ENCODE measurements at places on chromosomes 1 and 21.

- no peak for DNase-seq
Measured at GRCh38 chr21:42000908-42001307, 9.3 kb downstream of the ZBTB21 start.

DNA sequence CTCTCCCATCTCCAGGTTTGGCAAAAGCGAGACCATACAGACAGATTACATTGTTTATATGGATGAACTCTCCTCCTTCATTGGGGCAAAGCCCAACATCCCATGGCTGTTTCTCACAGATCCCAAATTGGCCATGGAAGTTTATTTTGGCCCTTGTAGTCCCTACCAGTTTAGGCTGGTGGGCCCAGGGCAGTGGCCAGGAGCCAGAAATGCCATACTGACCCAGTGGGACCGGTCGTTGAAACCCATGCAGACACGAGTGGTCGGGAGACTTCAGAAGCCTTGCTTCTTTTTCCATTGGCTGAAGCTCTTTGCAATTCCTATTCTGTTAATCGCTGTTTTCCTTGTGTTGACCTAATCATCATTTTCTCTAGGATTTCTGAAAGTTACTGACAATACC lies 26.4 kb downstream of the FMO3 start:
- no peak for DNase-seq

DNA sequence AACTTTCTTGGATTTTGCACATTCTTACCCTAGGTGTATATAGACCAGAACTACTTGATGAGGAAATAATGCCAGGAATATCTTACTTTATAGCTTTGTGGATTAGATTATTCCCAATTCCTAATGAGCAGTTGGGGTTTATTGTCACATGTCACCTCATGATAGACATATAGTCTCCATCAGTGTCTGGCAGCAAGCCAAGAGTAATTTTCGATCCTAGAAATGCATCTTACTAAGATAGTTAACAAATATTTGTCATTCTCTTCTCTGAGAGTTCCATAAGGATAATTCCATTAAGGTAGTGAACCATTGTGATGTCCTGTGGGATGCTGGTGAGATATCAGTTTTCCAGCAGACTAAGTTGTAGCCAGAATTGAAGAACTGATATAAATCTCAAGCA lies 1282.9 kb upstream of the B3GALT2 start:
- DNase-seq, result no peak

DNA sequence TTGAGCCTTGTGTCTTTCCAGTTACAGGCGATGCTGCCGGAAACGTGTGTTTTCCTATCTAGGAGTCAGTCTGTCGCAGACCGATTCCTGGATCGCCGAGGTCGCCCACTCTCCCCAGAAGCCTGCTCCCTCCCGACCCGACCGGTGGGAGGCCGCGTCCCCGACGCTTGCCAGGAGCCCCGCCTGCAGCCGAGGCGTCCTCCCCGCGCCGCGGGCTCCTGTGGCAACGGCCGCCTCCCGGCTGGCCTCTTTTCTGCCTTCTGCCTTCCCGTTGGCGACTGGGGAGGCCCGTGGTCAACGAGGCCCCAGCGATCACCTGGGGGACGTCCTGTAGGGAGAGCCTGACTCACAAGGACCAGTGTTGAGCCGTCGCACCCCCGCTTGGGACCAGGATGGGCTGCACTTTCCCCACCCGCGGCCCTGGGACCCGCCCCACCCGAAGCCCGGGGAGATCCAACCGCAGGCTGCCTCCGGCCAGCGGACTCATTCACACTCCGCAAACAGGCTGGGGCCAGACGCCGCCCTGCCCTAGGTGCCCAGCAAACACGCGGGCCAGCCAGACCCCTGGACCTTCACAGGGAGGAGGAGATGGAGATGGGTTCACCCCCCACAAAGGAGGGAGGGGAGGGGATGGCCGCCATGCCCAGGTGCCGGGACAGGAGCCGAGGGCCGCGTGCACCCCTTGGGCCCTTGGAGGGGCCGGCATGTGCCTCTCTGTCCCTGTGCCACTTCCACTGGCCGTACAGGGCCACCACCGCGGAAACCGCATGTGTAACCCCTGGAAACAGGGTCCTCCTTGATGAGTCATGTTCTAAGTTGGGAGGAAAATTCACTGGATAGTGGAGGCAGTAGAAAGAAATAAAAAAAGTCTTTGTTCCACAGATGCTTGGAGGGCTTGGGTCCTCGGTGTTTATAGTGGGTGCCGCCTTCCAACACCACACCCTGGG lies 7.2 kb upstream of the COL6A1 start:
- DNase-seq, result no peak

DNA sequence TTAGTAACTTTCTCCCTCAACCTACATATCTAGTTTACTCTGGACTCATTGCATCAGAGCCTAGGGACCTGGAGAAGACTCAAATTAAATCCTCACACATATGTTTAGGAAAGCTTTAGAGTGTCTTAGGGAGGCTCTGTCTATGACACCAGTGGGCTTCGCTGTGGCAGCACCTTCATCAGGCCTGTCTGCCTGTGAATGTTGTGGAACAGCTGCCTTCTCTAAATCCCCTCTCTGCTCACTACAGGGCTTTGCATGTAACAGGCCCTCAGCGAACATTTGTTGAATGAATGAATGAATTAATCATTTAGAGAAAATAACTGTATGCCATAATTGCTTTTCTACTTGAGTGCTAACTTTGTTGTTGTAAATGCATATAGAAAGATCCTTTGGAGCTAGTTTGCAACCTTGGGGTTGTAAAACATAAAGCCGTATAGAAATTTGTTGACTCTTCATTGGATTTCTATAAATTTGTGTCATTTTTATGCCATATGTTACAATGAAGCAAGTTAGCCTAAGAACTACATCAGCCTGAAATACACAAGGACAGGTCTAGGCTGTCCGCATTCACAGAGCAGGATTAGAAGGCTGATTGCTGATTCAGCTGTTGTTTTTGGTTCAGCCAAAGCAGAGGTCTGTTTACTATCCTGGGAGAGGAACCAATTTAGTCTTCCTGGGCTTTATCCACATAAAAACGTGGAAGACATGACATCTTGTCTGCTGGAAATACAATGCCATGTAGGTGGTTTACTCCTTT lies 238.0 kb downstream of the ASTN1 start:
- DNase-seq, result no peak
